Hepatocyte (in vitro differentiated cells): ENCODE measurements at places on chromosomes 11 and 22. TPM values are rescaled to one million over a fixed set of nuclear protein-coding genes. Genes with fewer than 3 reads are reported as not detected.

The CASP1 gene
- 2.9 and 4.7 TPM in 2 replicates for polyA plus RNA-seq

The CD3D gene
- polyA plus RNA-seq: 1.8 and 3.6 TPM in 2 replicates

The ARFIP2 gene
- 94.9 and 108 TPM in 2 replicates for polyA plus RNA-seq

The TMEM45B gene
- polyA plus RNA-seq: 71.0 and 97.2 TPM in 2 replicates

The LRRC10B gene
- 0.68 TPM in 1 of 2 replicates, not detected in the other for polyA plus RNA-seq

The ATG2A gene
- 11.7 and 17.0 TPM in 2 replicates for polyA plus RNA-seq

- H3K36me3 ChIP-seq: no peaks in the 10 kb centered on the region
- no peak overlapping the region for H3K27ac ChIP-seq
- no peak overlapping the region for H3K4me3 ChIP-seq
- H3K4me1 ChIP-seq: no peaks in the 10 kb centered on the region
These were observed 374.3 kb downstream of the NXPE2 start for GRCh38 chr11:115052601-115053000.

DNA sequence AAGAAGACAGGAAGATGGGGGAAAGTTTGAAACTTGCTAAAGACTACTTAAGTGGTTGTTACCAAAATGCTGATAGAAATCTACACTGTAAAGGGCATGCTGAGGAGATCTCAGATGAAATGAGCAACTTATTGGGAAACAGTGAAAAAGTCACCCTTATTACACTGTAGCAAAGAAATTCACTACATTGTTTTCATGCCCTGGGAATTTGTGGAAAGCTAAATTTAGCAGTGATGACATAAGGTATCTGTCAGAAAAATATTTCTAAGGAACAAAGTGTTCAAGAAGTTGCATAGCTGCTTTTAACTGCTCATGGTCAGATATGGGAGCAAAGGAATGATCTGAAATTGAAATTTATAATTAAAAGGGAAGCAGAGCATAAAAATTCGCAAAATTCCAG, 702.4 kb upstream of the LRRC4C start:
- DNase-seq: no peak
- H3K27me3 ChIP-seq: no peaks in the 10 kb centered on the region
- no peaks in the 10 kb centered on the region for H3K4me1 ChIP-seq
- H3K27ac ChIP-seq: no peak overlapping the region
- no peaks in the 10 kb centered on the region for H3K36me3 ChIP-seq
- no peak overlapping the region for H3K4me3 ChIP-seq

GRCh38 chr11:67410369-67410831, 5.1 kb upstream of the CARNS1 start:
- no peaks in the 10 kb centered on the region for H3K36me3 ChIP-seq
- peaks cover 6% of the 10 kb centered on the region for H3K4me1 ChIP-seq
- no peak overlapping the region for H3K27ac ChIP-seq
- no peaks in the 10 kb centered on the region for H3K27me3 ChIP-seq
- H3K4me3 ChIP-seq: no peak overlapping the region
- DNase-seq: no peak

DNA sequence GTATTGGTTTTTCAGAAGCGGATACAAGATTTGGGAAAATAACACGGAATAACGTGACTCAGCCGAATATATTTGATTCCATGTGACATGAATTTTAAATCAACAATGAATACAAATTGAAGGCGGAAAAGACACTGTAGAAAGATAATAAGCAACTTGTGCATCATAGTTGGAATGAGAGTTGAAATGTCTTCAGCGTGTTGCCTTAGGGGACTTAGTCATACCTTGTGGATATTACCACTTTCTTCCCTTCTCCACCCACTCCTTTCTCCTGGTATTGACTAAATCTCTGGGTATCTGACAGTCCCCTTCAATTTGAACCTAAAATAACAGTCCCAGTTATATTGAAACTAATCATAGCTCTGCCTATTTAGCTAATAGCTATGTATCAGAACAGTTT, 2373.1 kb upstream of the RAG2 start:
- no peaks in the 10 kb centered on the region for H3K4me1 ChIP-seq
- DNase-seq: no peak
- no peaks in the 10 kb centered on the region for H3K27me3 ChIP-seq
- no peak overlapping the region for H3K27ac ChIP-seq
